ENCODE measurements at places on chromosomes 1 and 21.

- H3K27ac ChIP-seq: no peak overlapping the region
- H3K27me3 ChIP-seq: no peaks in the 10 kb centered on the region
- H3K4me1 ChIP-seq: peaks cover 8% of the 10 kb centered on the region
- DNase-seq: no peak
Measured at GRCh38 chr1:58964880-58965279, 181.0 kb upstream of the JUN start.

- H3K27ac ChIP-seq: no peak overlapping the region
- no peak overlapping the region for H3K4me3 ChIP-seq
- no peaks in the 10 kb centered on the region for H3K4me1 ChIP-seq
- DNase-seq: no peak
Measured at GRCh38 chr1:70779571-70779970, 268.0 kb downstream of the PTGER3 start.

DNA sequence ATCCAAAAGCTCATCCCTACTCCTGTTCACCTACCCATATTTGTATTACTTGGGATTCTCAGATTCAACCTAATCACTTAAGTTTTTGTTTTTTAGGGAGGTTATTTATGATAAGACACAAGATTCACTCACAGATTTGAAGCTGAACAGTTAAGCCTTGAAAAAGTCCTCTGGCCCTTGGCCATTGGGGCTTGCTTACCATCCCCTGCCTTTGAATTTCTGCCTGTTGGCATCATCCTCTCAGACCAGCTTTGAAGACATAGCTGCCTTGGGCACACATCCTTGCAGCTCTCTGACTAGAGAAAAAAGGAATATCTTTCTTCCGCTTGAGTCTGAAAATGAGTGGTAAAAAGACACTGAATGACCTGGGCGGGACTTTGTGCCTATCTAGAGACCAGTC lies 41.8 kb upstream of the RALGPS2 start:
- no peaks in the 10 kb centered on the region for H3K4me1 ChIP-seq
- H3K27me3 ChIP-seq: no peaks in the 10 kb centered on the region
- no peak for DNase-seq
- H3K36me3 ChIP-seq: no peaks in the 10 kb centered on the region
- no peak overlapping the region for H3K4me3 ChIP-seq

DNA sequence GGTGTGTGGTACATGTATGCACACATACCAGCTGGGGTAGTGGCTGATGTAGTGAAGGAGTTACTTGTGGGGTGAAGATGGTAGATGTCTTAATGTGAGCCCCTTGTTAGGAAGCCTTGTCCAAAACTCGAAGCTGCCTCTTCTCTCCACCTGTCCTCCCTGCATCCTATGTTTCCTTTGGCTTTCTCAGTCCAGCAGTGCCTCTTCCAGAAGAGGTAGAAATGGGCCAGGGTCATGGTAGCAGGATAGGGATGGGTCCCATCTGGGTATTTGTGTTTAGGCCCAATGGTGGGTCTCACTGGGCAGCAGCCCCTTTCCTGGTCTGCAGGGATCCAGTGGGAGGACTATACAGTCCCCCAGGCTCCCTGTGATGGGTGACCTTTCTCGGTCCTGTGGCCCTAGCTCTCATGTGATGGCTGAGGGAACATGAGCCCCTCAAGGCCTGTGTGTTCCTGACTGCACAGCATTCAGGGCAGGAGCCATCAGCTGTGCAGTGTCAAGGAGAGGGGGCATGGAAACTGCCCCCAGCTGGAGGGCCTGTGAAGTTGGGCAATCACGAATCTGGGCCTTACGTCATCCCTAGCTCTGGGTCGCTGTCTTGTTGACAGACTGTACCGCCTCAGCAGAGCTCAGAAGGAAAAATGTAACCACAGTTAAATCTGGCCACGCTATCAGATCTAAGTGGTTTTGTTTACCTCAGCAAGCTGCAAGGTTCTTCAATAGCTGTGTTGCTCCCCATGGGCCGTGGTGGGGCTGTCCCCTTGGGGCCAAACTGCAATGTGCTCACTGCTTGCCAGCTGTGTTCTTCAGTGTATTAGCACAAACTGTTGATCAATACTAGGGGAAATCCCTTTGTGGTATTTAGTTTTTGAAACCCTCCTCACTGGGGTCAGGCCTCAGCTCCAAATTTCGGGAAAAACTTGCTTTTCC lies 82.7 kb downstream of the NOS1AP start:
- peaks cover 4% of the 10 kb centered on the region for H3K4me1 ChIP-seq
- no peak overlapping the region for H3K4me3 ChIP-seq
- peaks cover 2% of the 10 kb centered on the region for H3K36me3 ChIP-seq
- no peaks in the 10 kb centered on the region for H3K27me3 ChIP-seq
- no peak for DNase-seq

DNA sequence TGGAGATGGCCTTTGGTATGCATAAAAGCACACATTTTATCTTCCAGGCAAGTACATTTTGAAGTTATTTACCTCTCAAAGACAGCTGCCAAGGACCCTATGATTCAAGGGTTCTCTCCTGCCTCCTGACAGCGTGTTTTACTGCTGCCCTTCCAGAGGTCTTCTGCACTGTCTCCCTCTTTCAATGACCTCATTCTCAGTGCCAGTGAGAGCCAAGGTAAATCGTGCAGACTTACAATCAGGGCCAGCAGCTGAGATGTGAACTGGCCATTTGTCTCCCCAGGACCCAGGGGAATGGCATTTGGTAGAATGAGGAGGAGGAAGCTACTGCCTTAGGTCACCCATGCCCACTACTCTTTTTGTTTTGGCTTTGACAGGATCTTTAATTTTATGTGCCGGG lies 84.2 kb upstream of the FGGY start:
- no peaks in the 10 kb centered on the region for H3K36me3 ChIP-seq
- no peaks in the 10 kb centered on the region for H3K27me3 ChIP-seq
- H3K4me1 ChIP-seq: no peaks in the 10 kb centered on the region
- no peak overlapping the region for H3K4me3 ChIP-seq
- DNase-seq: no peak

DNA sequence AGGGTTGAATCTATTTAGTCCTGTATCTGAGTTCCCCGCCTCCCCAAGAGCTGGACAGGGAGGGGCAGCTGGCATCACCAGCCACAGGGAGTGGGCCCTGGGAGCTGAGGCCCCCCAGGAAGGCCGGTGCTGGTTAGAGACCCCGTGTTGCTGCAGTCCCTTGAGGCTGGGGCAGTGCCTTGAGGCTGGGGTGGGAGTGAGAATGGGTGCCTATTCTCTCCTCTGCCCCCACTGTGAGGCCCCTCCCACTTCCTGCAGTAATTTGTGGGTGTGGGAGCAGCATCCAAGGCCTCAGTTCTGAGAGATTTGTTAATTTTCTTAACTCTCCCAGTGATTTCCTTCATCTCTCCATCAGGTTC lies 2.5 kb upstream of the TRAPPC3 start:
- H3K4me3 ChIP-seq: no peak overlapping the region
- H3K27ac ChIP-seq: peak overlapping the region; percentile 86
- H3K36me3 ChIP-seq: no peaks in the 10 kb centered on the region
- no peaks in the 10 kb centered on the region for H3K27me3 ChIP-seq

- H3K4me3 ChIP-seq: no peak overlapping the region
- H3K27ac ChIP-seq: no peak overlapping the region
- no peaks in the 10 kb centered on the region for H3K27me3 ChIP-seq
- H3K36me3 ChIP-seq: peaks cover 37% of the 10 kb centered on the region
- H3K4me1 ChIP-seq: peaks cover 37% of the 10 kb centered on the region
- DNase-seq: no peak
Measured at GRCh38 chr1:1275836-1276235, 2.2 kb upstream of the UBE2J2 start.

- H3K4me3 ChIP-seq: no peak overlapping the region
- no peaks in the 10 kb centered on the region for H3K27me3 ChIP-seq
- DNase-seq: no peak
Measured at GRCh38 chr1:78369546-78369945, 121.2 kb upstream of the PTGFR start.

Data from spinal cord (tissue), 10 donors.